ENCODE measurements at places on chromosomes 11 and 22. TPM values are rescaled to one million over a fixed set of nuclear protein-coding genes. Genes with fewer than 3 reads are reported as not detected.

The EHD1 gene
- total RNA-seq = 26.6 TPM

The APOL6 gene
- 7.5 TPM for total RNA-seq

The STT3A gene
- total RNA-seq = 141 TPM

The OR6A2 gene
- total RNA-seq = not detected

The PRR33 gene
- total RNA-seq = not detected

The CASTOR1 gene
- total RNA-seq = 1.1 TPM

The TBX10 gene
- total RNA-seq = 0.27 TPM

DNA sequence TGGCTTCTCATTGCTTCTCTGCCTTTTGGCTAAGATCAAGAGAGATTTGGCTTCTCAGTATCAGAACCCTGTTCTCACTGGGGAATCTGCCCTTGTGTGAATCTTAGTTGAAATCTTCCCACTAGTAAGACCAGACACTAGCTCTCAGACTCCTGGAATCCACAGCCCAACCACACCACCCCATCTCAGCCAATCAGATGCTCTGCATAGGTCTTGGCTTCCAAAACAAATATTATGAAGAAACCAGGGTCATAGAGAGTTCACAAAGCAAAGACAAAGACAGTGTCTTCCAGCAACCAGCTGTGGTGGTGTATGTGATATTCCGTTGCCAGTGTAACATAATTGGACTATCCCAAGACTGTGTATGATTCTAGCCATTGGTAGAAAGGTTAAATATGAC, 5.4 kb downstream of the OR8B12 start:
- H3K27ac ChIP-seq = no peak overlapping the region
- H3K27me3 ChIP-seq = no peaks in the 10 kb centered on the region
- H3K4me3 ChIP-seq = no peak overlapping the region
- H3K4me1 ChIP-seq = no peaks in the 10 kb centered on the region

DNA sequence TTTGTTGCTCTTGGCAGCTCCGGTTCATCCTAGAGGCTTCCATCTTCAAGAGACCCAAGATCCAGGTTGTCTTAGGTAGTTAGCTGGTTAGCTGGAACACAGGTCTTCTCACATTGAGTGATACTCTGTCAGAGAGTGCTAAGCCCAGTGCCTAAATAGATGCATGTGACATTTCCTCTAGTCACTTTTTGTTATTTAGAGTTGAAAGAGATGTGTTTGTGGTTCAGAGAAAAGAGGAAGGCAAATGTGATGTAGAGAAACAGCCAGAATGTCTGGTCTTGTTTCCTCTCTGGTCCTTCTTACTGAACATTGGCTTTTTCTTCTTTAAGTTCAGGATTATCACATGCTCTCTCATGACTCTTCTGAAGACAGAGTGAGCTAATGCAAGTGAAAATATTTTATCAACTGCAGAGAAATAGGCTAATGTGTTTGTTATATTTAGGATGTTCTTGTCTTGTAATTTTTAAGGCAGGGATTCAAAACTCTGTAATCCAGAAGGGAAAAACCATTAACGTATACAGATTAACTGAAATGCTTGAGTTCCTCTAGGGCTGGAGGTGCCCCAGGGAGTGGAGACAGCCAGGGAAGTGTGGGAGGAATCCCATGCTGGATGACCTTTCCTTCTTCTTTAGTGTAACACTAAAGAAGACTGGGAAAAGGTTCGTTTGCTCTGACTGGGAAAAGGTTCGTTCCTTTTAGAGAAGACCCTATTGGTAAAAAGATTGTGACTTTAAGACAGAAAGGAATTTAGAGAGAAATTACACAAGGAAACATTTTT, 75.4 kb downstream of the SWAP70 start:
- H3K4me1 ChIP-seq = peaks cover 11% of the 10 kb centered on the region
- H3K36me3 ChIP-seq = peaks cover 12% of the 10 kb centered on the region
- DNase-seq = no peak
- H3K27me3 ChIP-seq = no peaks in the 10 kb centered on the region
- H3K27ac ChIP-seq = no peak overlapping the region
- H3K4me3 ChIP-seq = no peak overlapping the region

DNA sequence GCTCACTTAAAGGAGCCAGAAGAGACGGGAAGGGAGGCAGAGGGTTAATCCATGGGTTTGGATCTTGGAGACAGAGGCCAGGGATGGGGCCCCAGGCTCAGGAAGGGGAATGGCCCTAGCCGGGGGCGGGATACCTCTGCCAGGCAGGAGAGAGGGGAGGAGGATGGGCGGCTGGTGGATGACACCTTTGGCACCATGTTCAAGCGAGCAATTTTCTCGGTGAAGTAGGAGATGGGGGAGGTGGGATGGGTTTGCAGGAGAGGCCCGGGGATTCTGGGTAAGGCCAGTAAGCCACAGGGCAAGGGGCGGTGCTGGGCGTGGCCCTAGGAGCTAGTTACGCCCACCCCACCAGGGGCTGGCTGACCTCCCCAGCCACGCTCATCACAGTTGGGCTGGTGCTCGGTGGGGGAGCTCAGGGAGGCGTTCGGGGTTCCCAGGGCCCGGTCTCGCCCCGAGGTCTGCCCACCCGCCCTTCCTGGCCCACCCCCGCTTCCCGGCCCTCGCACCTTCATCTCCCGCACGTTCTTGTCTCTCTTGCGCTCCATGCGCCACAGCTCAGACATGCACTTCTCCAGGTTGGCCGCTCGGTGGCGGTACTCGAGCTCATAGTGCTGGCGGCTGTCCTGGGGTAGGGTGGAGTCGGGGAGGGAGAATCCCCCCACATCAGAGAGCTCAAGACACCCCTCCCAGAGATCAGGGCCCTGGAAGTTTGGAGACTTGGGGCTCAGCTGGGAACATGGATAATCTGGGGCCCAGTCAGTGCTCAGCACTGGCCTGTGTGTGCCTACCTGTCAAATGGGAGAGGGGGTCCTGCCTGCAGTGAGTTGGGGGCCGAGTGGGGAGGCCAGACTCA, 12.7 kb downstream of the BAIAP2L2 start:
- DNase-seq = no peak
- H3K27me3 ChIP-seq = no peaks in the 10 kb centered on the region
- H3K4me3 ChIP-seq = no peak overlapping the region
- no peak overlapping the region for H3K27ac ChIP-seq
- peaks cover 17% of the 10 kb centered on the region for H3K36me3 ChIP-seq

GRCh38 chr22:30159561-30160353, 79.5 kb downstream of the HORMAD2 start:
- no peak overlapping the region for H3K27ac ChIP-seq
- no peaks in the 10 kb centered on the region for H3K27me3 ChIP-seq
- H3K4me1 ChIP-seq = peaks cover 12% of the 10 kb centered on the region
- no peaks in the 10 kb centered on the region for H3K36me3 ChIP-seq

DNA sequence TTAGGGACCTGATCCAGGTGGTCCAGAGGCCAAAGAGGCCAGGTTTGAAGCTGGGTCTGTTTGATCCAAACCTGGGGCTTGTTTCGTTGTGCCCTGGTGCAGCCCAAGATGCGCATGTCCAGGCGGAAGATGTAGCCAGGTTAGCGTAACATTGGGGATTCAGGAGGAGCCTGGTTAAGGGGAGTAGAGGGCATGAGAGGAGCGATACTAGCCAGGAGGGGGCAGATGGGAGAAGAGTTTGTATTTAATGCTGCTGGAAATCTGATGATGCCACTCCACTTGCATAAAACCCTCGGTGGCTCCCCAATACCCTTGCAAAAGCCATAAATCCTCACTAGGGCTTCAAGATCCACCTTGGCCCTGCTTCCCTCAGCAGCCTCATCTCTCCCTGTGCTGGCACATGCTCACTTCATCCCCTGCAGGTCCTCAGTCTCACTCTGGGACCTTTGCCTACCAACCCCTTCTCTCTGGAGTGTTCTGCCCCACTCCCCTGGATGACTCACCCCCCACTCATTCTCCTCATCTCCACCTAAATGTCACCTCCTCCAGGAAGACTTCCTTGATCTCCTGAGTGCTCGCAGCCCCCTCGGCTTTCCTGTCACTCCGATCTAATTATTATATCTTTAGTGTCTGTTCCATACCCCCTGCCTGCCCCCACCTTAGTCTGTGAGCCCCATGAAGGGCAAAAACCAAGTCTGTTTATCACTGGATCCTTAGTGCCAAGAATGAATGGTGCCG, 95.9 kb downstream of the MIAT start:
- H3K27ac ChIP-seq = no peak overlapping the region
- no peak overlapping the region for H3K4me3 ChIP-seq
- H3K27me3 ChIP-seq = no peaks in the 10 kb centered on the region
- H3K4me1 ChIP-seq = no peaks in the 10 kb centered on the region

- H3K4me1 ChIP-seq = peaks cover 31% of the 10 kb centered on the region
- DNase-seq = no peak
- no peak overlapping the region for H3K27ac ChIP-seq
- H3K27me3 ChIP-seq = no peaks in the 10 kb centered on the region
Observed at GRCh38 chr11:1757861-1758610, 5.7 kb downstream of the CTSD start.

GRCh38 chr22:22870577-22871404, 16.8 kb upstream of the IGLL5 start:
- H3K27me3 ChIP-seq = peaks cover 20% of the 10 kb centered on the region
- H3K27ac ChIP-seq = no peak overlapping the region
- no peak overlapping the region for H3K4me3 ChIP-seq
- no peak for DNase-seq
- H3K4me1 ChIP-seq = no peaks in the 10 kb centered on the region

GRCh38 chr11:75743711-75744563, 24.6 kb upstream of the DGAT2 start:
- no peaks in the 10 kb centered on the region for H3K27me3 ChIP-seq
- no peak overlapping the region for H3K4me3 ChIP-seq
- DNase-seq = no peak
- peaks cover 57% of the 10 kb centered on the region for H3K4me1 ChIP-seq
- no peaks in the 10 kb centered on the region for H3K36me3 ChIP-seq

DNA sequence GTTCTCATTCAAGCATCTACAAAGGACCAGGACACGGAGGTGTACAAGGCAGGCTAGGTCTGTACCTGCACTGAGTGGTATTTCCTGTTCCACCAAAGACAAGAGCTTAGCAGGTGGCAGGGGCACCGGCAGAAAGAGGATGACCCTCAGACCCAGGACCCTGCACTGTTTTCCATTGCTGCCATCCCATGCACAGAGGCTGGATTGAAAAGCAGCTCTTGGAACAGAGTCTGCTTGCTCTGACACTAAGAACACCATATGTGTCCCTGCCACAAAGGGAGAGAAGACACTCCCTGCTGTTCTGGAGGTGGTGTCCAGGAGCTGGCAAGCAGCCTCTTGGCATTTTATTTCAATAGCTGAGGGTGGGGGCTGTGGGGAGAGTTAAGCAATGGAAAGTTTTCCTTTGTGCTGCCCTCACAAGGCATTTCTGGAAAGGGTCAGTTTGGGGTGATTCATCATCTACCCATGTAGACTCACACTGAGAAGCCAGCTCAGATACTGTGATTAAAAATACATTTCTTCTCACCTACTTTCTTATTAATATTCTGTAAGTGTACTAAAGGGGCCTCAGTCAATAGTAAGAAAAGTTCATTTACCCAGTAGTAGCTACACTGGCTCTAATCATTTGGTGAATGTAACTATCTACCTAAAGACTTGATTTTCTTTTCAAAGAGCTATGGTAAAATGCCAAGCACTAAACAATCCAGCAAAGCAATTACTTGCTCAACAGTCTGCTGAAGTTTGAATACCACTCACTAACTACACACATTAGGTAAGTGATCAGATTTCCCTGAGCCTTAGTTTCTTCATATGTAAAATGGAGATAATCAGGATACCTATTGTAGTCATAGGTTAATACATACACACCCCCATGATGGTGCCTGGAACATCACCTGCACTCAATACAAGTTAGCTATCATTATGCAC, 55.2 kb downstream of the SLC1A2 start:
- no peak overlapping the region for H3K27ac ChIP-seq
- DNase-seq = no peak
- no peaks in the 10 kb centered on the region for H3K36me3 ChIP-seq
- H3K4me3 ChIP-seq = no peak overlapping the region

GRCh38 chr11:107041088-107041444, 22.8 kb upstream of the GUCY1A2 start:
- H3K27ac ChIP-seq = no peak overlapping the region
- no peaks in the 10 kb centered on the region for H3K27me3 ChIP-seq
- H3K36me3 ChIP-seq = no peaks in the 10 kb centered on the region

DNA sequence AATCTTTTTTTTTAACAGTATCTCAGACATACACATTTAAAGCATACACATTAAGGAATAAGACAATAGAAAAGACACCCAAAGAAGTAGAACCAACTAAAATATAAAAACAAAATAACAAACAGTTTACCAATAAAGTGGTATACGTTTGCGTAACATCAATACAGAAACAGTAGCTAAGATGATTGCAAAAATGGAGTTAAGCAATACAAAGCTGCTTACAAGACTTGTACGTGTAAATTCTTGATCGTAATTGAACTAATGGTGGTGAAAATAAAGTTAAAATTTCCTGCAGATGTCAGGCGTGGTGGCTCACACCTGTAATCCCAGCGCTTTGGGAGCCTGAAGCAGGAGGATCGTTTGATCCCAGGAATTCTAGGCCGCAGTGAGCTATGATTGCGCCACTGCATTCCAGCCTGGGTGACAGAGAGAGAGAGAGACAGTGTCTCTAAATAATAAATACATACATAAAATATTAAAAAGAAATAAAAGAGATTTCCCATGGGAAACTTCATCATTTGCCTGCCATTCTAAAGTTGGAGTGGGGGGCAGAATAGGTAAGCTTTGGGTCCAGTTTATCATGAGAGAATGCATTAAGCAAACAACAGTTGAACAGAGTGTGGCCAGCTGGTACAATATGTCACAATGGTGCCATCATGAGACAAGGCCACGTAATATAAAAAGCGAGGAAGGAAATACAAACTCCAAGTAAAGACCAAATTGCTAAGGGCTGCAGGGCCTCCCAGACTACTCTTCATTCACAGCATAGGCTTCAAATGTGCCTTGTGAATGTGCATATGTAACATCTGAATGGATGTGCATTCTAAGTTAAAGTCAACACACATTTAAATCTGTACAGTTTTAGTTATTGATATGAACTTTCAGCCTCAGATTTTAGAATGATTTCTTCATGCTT, 38.9 kb upstream of the EED start:
- no peak overlapping the region for H3K27ac ChIP-seq
- no peaks in the 10 kb centered on the region for H3K27me3 ChIP-seq
- no peaks in the 10 kb centered on the region for H3K36me3 ChIP-seq

- H3K27ac ChIP-seq = no peak overlapping the region
- H3K36me3 ChIP-seq = no peaks in the 10 kb centered on the region
- no peak for DNase-seq
Observed at GRCh38 chr11:94768602-94769541, 716 bp downstream of the AMOTL1 start.

DNA sequence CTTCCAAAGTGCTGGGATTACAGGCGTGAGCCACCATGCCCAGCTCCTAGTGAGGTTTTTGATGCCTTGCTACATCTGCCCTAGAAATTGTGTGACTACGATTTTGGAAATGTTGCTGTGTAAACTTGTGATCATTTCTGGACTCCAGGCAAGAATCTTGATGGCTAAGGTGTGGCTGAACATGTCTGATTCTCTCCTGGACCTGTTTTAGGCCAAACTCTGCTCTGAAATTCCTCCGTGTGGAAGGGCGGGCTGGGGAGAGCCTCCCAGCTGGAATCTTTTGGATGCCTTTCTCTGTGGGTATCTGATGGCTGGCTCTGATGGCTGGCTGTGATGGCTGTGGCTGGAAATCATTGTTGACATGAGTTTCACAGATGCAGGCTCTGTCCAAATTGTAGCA, 8.2 kb downstream of the PNPLA3 start:
- H3K27me3 ChIP-seq = no peaks in the 10 kb centered on the region
- H3K4me3 ChIP-seq = no peak overlapping the region
- DNase-seq = no peak
- H3K27ac ChIP-seq = no peak overlapping the region
